ENCODE measurements at places on chromosomes 5 and 9.

DNA sequence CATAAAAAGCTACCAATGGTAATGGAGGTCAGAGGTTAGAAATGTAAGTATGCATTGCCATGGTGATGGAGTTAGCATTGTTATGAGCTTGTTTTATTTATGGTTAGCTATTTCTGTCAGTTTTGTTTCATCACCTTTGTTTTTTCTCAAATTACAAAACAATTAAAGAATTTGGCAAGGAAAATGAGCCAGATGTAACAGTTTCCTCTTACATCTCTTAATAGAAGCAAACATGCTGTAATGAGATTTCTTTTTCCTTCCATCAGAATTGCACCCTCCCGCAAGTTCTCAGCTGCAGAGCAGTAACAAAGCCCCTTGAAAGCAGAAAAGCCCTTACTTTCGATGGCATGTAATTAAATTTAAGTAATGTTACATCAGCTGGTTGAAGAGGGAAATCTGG, 233.0 kb downstream of the SGCD start:
- no peak for DNase-seq

GRCh38 chr5:94361832-94362796, 256.3 kb downstream of the KIAA0825 start:
- no peak for DNase-seq

- DNase-seq, result no peak
These were observed 29.5 kb downstream of the CAAP1 start for GRCh38 chr9:26863074-26863473.

GRCh38 chr5:5403741-5404140, 18.7 kb upstream of the ICE1 start:
- DNase-seq, result no peak

DNA sequence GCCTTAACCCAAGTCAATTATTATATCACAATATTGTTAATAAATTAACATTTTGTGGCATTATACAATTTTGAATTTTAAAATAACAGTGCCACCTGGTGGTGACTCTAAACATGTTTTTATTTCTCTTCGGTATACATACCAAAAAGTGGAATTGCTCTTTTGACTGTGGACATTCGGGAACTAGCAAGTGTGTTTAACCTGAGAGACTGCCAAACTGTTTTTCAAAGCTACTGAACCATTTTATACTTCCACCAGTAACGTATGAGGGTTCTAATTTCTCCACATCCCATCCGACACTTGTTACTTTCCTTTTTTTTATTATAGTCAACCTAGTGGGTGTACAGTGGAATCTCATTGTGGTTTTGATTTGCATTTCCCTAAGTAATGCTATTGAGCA, 18.3 kb upstream of the HSDL2 start:
- DNase-seq, result no peak

DNA sequence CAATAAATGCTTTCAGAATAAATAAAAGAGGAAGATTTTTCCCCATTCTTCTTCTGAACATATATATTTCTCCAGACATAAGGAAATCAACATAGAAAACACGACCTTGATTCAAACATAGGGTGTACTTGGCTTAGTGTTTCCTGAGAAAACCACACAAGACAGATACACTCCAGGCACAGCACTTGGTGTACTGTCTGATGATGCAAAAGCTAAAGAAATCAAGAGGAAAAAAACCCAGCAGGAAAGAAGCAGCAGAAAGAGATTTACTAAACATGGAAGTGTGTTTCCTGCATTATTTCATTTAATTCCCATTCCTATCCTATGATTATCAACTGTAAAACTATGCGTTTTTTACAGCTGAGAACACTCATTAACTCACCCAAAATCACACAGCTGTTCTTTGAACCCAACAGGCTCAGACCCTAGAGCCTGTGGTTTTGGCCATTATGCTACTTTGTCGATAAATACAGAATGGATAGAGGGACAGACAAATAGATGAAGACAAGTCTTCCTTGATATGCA, 46.1 kb downstream of the NIPAL4 start:
- DNase-seq, result no peak

DNA sequence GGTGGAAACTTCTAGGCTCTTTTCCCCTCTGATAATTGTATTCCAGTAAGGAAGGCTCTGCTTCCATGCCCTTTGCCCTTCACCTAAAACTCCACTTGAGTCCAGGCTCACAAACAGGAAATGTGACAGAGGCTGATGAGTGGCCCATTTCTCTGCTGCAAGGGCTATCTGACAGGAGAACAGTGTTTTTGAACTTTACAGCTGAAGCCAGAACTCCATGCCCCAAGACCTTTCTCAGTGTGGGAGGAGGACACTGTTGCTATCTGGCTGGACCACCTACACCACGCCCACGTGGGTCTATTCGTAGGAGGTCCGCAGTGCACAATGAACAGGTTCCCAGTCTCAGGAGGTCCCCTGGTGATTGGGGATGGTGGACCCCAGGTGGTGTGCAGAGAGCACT, 13.6 kb downstream of the GGTA1 start:
- DNase-seq, result no peak

GRCh38 chr5:141948812-141949211, 9.2 kb downstream of the PCDH12 start:
- no peak for DNase-seq

- DNase-seq, result no peak
These were observed 701 bp upstream of the LMX1B start for GRCh38 chr9:126612813-126613641.

GRCh38 chr9:107547772-107548297, 58.3 kb upstream of the KLF4 start:
- no peak for DNase-seq

- DNase-seq, result no peak
These were observed 99.9 kb downstream of the HCN1 start for GRCh38 chr5:45596320-45596719.

DNA sequence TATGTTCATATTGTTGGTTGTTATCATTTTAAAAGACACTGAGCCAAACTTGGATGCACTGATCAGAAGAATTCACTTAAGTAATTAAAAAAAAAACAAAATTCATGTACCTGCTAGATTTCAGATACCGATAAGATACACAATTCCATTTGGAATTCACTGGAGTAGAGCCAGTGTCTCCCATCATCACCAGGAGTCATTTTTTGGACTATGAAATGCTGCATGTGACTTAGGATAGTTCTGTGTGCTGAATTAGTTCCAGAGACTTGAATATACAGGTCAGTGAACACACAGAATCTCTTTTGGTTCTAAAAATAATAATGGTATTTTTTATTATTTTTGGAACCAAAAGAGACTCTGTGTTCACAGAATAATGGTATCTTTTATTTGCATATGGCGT, 482.6 kb upstream of the PIK3R1 start:
- no peak for DNase-seq

- DNase-seq, result no peak
These were observed 127.1 kb upstream of the GLRA1 start for GRCh38 chr5:152051499-152052454.

DNA sequence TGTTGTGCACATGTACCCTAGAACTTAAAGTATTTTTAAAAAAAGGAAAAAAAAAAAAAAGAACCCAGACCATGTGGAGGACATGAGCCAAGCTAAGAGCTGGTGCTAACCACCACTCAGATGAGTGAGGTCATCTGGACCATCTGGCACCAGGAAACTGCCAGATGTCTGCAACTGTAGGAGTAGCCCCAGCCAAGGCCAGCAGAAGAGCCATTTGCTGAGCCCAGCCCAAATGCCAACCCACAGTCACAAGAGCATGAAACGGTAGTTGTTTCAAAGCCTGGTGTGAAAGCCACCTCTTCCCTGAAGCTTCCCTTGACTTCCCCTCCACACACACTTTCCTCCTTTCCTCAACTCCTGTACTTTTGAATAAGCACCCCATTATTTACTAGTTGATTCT, 69.2 kb upstream of the FCN1 start:
- no peak for DNase-seq
